ENCODE measurements at places on chromosomes 12 and 14.

DNA sequence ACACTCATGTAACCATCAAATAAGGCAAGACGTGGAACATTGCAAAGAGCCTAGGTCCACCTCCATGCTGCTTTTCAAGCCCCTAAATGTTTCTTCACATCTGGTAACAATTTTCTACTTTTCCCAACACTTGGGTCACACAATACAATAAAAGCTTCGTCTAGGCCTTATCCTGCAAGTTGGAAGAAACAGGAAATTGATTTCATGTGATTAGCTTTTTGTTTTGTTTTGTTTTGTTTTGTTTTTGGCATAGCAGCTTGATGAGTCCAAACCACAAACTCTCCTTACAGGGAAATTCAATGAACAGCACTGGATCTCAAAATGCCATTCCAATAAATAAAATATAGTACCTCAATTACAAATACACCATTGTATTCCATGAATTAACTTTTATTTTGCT, 19.3 kb downstream of the TAS2R50 start:
- no peak for DNase-seq

DNA sequence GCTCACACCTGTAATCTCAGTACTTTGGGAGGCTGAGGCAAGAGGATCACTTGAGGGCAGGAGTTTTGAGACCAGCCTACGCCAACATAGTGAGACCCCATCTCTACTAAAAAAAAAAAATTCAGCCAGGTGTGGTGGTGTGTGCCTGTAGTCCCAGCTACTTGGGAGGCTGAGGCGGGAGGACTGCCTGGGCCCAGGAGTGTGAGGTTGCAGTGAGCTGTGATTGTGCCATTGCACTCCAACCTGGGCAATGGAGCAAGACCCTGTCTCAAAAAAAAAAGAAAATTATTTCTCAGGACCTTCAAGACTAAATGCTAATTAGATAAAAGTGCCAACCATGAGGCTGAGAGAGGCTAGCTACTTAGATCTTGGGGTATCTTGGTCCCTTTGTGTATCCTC, 23.5 kb downstream of the OTUB2 start:
- peak; percentile 29 for DNase-seq

- no peak for DNase-seq
Observed at GRCh38 chr12:6080149-6081045, 44.1 kb downstream of the VWF start.

GRCh38 chr12:55704824-55705718, 2.6 kb downstream of the ITGA7 start:
- DNase-seq: no peak

DNA sequence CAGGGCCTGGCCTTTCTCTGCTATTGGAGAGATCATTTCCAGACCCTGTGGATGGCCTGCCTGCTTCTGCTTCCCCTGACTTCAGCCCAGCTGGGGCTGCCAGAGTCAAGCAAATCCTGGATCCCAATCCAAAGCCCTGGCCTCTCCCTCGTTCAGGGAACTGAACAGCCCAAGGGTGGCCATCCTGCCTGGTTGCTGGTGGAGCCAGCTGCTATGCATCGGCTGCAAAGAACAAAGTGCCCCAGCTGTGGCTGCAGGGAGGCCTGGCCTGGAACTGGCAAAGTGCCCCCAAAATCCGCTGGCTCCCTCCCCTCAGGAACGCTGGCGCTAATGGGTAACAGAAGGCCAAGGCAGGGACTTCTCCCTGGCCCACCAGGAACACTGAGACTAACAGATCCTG, 56.4 kb downstream of the LRRC74A start:
- no peak for DNase-seq

DNA sequence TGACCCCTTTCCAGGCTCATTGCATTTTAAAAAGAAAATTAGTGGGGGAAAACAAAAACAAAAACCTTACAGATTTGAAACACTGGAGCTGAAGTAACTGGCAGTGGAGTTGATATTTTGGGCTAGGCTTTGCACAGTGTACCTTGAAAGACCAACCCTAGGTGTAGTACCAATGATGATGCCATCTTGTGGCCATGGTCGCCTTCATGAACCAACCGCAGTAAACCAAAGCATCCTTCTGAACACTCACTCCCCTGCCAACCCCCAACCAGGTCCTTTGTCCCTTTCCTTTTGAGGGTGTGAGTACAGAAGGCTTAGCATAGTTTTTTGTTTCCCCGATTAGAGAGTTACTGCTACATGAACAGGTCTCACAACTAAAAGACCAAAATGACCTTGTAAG, 5.9 kb downstream of the TOMM20L start:
- no peak for DNase-seq

GRCh38 chr12:6345319-6346091, 3.6 kb upstream of the TNFRSF1A start:
- DNase-seq: peak; percentile 98

GRCh38 chr14:37037636-37038387, 134.6 kb downstream of the SLC25A21 start:
- no peak for DNase-seq

DNA sequence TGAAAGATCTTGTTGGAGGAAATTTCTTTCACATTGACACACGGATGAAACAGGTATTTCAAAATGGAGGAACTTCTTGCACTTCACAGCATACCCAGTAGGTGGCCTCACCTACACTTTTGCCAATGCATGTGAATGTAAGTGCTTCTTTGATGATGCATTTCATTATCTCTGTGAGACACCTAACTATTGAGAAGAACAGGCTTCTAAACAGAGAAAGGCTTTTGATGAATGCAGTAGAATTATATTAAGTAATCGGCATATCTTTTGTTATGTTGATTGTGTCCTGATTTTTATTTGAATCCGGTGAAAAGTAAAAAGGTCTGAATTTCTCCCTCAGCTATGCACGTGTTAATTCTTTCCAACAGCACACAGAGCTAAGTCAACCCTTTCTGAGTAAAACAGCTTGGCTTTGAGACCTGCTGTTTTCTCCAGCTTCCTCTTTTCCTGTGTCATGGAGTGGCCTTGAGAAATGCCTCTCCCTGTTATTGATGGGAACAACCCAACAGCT, 399.0 kb downstream of the NAV3 start:
- DNase-seq: no peak

- no peak for DNase-seq
Observed at GRCh38 chr12:26101350-26101734, 23.5 kb downstream of the BHLHE41 start.

GRCh38 chr14:96592591-96593386, 90.6 kb downstream of the PAPOLA start:
- no peak for DNase-seq

DNA sequence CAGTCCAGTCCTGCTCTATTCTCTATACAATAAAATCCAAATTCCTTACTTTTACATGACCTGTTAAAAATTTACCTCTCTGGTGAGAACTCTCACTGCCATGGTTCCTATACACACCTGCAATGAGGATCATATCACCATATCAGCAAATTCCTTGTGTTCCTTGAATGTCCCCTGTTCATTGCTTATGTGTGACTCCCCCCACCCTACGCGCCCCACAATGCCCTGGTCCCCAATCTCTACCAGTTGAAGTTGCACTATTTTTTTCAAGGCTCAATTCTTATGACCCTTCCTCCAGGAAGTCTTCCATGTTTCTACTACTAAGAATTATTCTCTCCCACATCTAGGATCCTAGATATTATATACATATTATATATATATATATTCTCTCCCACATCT, 82.2 kb upstream of the NEDD1 start:
- DNase-seq: no peak

DNA sequence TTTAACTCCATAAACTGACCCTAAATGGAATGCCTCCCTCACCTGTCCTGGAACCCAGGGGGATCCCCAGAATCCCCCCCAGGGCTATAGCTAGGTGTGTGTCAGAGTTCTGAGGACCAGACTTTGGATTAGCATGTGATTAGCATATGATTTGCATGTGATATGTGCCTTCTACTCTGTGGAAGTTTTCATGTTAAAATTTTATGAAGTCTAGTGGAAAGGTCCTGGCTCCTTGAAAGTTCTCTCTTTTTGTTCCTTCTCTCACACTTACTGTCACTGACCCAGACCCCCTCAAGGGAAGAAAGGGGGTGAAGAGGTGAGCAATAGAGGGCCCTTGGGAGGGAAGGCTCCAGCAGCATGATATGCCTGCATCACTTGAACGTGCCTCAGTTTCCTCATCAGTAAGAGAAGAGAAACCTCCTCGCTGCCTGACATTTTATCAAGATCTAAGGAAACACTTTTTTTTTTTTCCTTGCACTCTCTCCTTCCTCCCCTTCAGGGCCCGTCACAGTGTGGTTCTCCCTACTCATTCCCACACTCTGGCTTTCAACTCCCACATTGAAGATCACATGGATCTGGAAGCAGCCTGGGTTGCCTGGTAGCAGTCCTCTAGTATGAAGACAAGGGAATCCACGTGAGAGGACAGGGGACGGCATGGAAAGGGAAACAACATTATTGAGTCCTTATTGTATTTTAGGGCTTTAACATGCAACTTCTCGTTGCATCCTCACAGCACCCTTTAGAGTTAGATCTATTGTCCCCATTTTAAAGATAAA, 3.3 kb upstream of the C1QL4 start:
- DNase-seq: no peak

DNA sequence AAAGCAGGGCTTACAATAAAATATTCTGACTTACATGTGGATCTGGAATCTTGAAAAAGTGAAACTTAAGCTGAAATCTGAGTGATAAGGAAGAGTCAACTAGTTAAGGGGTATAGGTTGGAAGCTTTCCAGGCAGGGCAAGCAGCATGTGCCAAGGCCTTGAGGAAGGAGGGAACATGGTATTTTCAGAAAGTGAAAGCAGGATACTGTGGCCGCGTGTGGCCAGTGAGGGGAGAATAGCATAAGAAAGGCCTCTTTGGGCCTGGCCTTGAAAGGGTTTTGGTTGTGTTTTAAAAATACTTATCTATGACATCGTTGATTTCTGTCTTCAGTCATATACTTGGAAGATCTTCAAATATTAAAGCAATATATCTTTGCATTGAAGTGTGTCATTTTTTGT, 213.4 kb downstream of the AKAP6 start:
- no peak for DNase-seq

- DNase-seq: no peak
Observed at GRCh38 chr12:56297400-56297799, 2.7 kb downstream of the CS start.
